ENCODE measurements at places on chromosomes 13 and 19.
A peak's percentile ranks its signal among the peaks of the same experiment; 100 is the strongest.

DNA sequence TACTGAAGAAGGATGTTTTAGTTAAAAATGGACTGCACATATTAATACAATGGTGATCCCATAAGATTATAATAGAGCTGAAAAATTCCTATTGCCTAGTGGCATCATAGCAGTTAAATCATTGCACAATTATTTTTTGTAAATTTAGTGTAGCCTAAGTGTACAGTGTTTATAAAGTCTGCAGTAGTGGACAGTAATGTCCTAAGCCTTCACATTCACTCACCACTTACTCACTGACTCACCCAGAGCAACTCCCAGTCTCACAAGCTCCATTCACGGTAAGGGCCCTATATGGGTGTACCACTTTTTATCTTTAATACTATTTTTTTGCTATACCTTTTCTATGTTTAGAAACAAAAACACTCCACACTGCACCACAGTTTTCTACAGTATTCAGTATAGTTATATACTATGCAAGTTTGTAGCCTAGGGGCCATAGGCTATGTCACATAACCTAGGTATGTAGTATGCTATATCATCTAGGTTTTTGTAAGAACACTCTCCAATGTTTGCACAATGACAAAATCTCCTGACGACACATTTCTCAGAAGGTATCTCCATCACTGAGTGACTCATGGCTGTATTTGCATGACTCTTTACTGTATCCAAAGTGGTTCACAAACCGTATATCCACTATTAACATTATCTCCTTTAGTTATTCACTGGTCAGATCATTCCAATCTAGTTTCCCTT is 536.0 kb downstream of the KLF12 start:
- DNase-seq = no peak

GRCh38 chr19:42267644-42268141 is 1.4 kb upstream of the CIC start:
- no peak for DNase-seq

GRCh38 chr19:4414144-4414799 is 11.8 kb downstream of the CHAF1A start:
- DNase-seq = no peak

GRCh38 chr13:104980586-104980985 is 1554.9 kb downstream of the EFNB2 start:
- no peak for DNase-seq

DNA sequence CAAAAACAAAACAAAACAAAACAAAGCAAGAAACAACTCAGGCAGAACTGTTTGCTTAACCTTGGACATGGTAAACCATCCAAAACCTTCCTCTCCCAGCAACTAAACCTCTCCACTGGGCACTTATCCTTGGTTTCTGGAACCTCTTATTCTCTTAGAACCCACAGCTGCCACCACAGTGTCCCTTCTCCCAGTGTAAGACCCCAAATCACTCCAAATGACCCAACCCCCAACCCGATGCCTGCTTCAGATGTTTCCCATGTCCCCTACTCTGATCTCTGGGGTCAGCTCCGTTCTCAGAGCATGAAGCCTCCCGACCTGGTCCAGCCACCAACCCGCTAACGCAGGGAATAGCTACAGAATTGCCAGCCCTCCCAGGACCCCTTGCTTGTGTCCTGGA is 972 bp downstream of the KLK2 start:
- DNase-seq = no peak

DNA sequence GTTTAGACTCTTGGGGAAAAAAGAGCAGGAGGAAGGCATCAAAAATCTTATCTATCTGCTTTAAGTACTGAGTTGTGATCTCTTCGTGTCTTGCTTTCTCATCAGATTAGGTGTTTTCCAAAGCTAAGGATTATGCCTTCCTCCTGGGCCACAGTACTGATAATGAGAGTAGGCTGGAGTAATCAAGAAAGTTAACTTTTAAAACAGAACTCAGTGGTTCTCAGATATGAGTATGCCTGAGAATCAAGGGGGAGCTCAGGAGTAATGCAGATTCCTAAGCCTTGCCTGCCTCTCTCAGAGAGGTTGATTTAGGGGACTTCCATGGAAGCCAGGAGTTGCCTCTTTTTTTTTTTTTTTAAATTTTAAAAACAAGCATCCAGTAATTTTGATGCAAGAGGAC is 23.5 kb downstream of the CDADC1 start:
- DNase-seq = no peak

GRCh38 chr19:48394331-48395169 is 1.1 kb downstream of the GRIN2D start:
- no peak for DNase-seq

DNA sequence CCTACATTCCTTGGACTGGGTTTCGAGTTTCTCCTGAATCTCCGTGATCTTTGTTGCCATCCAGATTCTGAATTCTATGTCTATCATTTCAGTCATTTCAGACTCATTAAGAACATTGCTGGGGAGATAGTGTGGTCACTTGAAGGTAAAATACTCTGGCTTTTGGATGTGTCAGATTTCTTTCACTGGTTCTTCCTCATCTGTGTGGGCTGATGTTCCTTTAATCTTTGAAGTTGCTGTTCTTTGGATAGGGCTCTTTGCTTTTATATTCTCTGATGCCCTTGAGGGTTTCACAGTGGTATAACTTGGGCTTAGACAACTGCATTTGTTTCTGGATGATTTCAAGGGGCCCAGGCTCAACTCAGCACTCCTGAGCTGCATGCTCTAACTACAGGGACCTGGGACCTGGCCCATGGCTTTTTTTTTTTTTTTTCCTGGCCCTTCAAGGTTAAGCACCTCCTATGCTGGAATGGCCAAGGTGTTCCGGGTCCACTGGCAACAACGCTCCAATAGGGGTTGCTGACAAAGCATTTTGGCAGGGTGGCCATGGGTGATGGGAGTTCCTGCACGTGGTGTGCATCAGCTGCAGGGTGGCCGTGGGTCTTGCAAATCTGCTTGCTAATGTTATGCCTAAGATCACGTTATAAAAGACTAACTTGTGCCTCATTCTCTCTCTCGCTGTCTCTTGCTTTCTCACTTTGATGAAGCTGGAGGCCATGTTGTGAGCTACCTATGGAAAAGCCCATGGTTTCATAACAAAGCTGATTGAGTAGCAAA is 5.9 kb upstream of the SIGLEC7 start:
- DNase-seq = no peak

- DNase-seq = no peak
These were observed 286.7 kb upstream of the SLITRK6 start for GRCh38 chr13:86085890-86086289.

- DNase-seq = no peak
These were observed 51.7 kb upstream of the EEF1AKMT1 start for GRCh38 chr13:20825477-20825875.

GRCh38 chr19:33284756-33285155 is 17.6 kb downstream of the CEBPA start:
- no peak for DNase-seq

GRCh38 chr19:30783936-30784335 is 411.8 kb downstream of the ZNF536 start:
- DNase-seq = peak; percentile 1

DNA sequence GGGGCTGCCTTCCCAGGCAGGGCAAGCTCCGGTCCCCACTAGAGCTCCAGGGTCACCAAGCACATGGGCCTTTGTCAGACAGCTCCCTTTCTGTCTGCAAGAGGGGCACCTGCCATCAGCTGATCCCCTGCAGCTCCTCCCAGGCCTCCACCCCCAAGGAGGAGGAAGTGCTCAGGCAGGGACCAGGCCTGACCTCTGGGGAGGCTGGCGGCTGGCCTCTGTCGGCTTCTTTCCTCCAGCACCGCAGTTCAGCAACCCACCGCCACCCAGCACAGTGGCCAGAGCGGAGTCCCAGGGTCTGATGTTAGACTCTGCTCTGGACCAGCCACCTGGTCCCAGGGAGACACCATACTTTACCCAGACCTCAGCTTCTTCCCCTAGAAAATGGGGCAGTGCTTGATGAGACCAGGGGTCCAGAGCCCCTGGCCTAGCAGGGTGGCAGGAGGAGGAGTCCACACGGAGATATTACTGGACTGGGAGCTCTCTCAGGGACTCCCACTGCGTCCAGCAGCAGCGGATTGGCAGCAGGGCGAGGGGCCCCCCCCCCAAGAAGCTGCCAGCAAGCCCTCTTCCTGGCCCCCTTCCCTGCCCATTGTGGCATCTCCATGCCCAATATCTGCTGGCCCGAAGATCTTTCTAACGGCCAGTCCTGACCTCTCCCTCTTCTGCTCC is 24.1 kb downstream of the NKPD1 start:
- DNase-seq = peak; percentile 71

DNA sequence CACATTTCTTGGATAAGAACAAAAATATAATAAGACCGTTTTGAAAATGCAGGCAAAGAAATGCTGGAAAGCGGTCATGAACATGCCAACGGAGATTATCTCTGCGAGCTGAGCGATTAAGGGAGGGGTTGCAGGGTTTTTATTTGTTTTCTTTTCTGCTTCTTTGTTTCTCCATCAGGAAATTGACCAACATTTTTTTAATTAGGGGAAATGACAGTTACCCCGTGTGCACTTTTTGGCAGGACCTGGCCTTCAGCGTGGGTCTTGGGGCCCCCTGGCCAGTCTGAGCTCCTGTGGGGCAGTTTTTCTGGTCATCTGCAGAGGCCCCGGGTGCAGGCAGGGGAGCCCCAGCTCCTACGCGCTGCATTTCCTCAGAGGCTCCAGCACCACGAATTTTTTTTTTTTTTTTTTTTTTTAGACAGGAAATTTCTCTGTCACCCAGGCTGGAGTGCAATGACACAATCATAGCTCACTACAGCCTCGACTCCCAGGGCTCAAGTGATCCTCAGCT is 31.3 kb upstream of the HOMER3 start:
- DNase-seq = no peak

- DNase-seq = no peak
These were observed 4.0 kb upstream of the IGFL1 start for GRCh38 chr19:46225558-46226004.

DNA sequence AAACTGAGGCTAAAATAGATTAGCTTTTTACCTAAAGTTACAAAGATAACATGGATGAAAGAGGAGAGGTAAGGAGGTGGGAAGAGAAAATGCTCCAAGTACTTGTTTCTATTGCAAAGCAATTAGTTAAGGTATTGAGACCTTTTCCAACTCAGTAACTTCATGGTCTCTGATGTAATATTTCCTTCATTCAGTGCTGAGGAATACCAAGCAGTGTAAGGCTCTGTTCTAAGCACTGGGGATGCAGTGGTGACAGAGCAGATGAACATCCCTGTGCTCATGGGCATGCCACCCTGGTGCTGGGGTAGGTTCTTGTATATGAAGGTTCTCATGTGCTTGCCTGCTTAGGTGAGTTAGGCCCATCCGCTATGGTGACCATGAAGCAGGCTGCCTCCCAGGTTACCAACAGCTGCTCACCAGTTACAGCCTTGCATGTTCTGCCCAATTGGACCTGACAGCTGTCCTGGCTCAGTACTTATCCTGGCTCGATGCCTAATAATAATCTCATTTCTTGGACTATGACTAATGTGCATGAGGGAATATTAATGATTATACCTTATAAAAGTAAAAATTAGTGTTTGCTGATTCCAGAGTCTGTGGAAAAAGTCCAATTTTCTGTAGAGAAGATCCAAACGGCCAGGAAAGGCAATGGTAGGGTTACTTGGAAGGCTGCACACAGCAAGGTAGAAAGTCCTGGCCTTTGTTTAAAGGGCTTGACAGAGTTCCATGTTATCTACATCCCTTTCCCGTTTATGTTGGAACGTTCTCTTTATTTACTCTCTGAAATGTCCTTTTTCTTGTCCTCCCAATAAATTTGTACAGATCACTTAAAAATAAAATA is 48.3 kb downstream of the LATS2 start:
- no peak for DNase-seq

DNA sequence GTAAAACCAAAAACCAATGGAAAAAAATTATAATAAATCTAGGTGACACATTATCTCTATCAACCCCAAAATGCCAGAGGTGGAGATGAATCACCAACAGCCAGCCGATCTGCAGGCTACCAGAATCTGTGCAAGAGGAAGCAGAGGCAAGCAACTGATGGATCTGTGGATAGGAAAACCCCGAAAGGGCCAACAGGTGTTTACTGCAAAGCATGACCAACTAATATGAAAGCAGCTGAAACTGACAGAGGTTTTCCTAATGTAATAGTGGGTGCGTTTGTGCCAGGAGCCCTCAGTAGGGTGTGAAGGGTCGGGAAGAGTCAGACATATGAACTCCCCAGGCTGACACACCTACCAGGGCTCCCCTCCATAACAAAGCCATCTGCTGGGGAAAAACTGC is 554.6 kb downstream of the RFC3 start:
- DNase-seq = no peak

DNA sequence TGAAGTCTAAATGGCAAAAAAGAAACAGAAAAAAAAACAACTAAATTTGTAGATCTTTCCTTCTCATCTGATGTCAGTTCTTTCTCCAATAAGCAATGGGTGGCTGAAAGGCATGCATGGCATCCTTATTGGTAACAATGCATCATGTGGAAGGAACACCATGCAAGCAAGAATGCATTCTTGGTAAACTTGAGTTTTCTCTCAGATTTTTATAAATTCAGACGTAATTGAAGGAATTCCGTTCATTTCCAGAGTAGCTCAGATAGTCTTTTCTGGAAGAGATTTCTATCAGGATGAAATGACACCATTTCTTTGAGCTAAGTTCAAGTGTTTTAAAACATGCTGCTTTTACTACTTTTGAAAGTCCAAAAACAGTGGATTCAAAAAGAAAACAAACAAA is 373.0 kb downstream of the COG6 start:
- no peak for DNase-seq

DNA sequence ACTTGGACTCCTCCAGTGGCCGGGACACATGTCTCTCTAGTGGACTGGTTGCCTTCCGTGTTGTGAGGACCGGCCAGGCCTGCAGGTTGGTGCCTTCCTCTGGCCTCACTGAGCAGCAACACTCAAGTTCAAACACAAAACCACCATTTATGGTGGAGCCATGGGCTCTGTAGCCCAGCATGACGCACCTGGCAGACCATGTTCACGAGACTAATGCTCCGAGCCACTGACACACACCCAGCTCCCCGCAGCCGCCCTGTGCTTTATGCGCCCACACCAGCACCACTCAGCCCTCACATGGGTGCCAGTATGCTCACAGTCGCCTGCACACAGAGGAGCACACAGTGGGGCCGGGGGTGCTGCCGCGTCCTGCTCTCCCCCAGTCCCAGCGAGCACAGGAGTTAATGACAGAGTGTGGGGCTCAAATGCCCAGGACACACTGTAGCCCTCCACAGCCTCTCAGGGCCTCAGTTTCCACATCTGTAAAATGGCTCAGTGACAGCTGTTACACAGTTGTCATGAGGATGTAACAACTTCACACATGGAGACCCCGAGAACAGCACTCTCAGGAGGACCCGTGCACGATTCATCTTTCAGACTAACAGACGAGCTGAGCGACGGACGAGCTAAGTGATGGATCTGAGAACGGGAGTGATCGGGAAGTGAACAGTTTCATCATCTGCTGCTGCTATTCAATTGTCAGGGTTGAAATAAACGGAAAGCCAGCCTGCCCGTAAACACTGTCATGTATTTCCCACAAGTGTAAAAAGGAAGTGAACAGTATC is 7.8 kb downstream of the GAS6 start:
- no peak for DNase-seq

- no peak for DNase-seq
These were observed 123.6 kb upstream of the MAB21L1 start for GRCh38 chr13:35600137-35600536.

- no peak for DNase-seq
These were observed 245.0 kb downstream of the MTUS2 start for GRCh38 chr13:29065142-29065541.
